ENCODE measurements at places on chromosomes 13 and 19. TPM values are rescaled to one million over a fixed set of nuclear protein-coding genes. Genes with fewer than 3 reads are reported as not detected.

GRCh38 chr19:2232286-2233151 is 3.6 kb downstream of the PLEKHJ1 start:
- H3K36me3 ChIP-seq = no peaks in the 10 kb centered on the region
- H3K4me1 ChIP-seq = peaks cover 37% of the 10 kb centered on the region
- H3K4me3 ChIP-seq = no peak overlapping the region
- no peak for DNase-seq

The ZNF723 gene
- total RNA-seq = not detected

GRCh38 chr19:28532765-28533341 is 680.1 kb downstream of the UQCRFS1 start:
- no peaks in the 10 kb centered on the region for H3K4me1 ChIP-seq
- H3K4me3 ChIP-seq = no peak overlapping the region
- no peaks in the 10 kb centered on the region for H3K27me3 ChIP-seq
- no peaks in the 10 kb centered on the region for H3K36me3 ChIP-seq
- DNase-seq = no peak

DNA sequence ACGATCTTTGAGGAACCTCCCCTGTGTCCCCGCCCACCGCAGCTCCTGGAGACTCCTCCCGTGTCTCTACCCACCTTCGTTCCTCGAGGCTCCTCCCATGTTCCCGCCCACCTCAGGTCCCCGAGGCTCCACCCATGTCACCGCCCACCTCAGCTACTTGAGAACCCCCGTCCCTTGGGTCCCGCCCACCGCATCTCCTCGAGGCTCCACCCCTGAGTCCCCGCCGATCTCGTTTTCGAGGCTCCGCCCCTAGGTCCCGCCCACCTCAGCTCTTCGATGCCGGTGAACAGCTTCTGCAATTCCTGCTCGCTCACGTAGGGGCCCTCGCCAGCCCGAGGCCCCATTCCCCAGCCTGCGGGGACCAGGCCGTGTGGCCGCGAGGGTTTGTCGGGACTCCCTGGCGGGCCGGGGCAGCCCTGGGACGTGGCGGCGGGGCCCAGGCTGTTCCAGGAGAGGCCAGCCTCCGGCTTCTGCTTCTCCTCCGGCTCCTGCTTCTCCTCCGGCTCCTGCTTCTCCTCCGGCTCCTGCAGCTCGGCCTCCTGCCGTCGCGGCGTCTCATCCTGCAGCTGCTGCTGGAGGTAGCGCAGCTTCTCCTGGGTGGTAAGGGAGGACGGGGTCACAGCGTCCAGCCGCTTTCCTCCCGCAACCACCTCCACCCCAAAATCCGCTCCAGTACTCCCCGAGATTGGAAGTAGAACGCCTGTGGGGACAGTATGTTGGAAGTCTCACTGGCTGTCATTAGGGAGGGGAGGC is 16.7 kb downstream of the TSKS start:
- H3K4me1 ChIP-seq = no peaks in the 10 kb centered on the region
- H3K4me3 ChIP-seq = no peak overlapping the region
- no peaks in the 10 kb centered on the region for H3K36me3 ChIP-seq
- H3K27ac ChIP-seq = no peak overlapping the region
- H3K27me3 ChIP-seq = no peaks in the 10 kb centered on the region
- DNase-seq = peak; percentile 69

The LSM7 gene
- 59.3 TPM for total RNA-seq

DNA sequence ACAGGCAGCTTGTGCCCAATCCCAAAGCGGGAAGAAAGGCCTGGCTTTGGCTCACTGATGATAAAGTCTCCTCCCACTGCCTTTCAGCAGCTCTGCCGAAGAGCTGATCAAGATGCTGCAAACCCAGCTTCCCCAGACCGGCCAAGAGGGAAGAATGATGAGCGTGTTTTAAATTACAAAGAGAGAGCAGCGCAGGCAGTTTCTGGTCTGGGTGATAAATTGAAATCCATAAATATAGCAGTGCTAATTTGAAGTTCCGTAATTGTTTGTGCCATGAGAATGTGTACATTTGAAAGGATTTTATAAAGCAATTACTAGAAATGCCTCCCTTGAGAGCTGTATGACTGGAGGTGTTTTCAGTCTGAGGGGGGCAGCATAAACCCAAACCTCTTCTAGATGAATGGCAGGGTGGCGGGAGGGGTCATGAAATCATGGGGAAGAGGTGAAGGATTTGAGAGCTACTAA is 171.8 kb downstream of the STK24 start:
- no peaks in the 10 kb centered on the region for H3K4me1 ChIP-seq
- peak; percentile 55 for DNase-seq
- H3K36me3 ChIP-seq = no peaks in the 10 kb centered on the region
- H3K4me3 ChIP-seq = no peak overlapping the region

GRCh38 chr13:110485604-110486003 is 75.9 kb downstream of the RAB20 start:
- DNase-seq = no peak
- H3K4me3 ChIP-seq = no peak overlapping the region
- no peak overlapping the region for H3K27ac ChIP-seq
- peaks cover 79% of the 10 kb centered on the region for H3K36me3 ChIP-seq

DNA sequence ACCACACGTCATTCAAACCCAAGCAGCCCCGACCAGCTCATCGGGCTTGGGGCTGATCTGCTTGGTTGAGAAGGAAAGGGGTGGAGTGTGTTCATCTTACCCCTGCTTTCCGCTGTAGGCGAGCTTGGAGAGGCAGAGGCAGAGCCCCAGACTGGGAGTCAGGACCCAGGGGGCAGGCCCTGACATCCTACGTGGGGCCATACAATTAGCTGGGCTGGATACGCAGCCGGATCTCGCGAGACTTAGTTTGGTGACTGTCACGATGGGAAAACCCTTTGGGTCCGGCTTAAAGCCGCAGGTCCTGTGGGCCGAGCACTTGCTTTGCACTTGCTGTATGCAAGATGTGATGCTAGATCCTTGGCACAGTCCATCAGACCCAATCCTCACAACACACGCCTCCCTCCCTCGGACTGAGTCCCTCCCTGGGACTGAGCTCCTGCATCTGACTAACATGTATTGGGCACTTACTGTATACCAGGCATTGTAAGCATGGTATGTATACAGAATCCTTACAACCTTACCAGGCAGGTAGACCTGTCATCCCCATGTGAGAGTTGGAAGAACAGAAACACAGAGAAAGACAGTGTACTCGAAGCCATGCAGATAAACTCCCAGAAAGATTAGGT is 3.7 kb downstream of the CEACAM16 start:
- H3K36me3 ChIP-seq = no peaks in the 10 kb centered on the region
- H3K4me1 ChIP-seq = no peaks in the 10 kb centered on the region
- H3K4me3 ChIP-seq = no peak overlapping the region
- H3K27me3 ChIP-seq = no peaks in the 10 kb centered on the region
- no peak for DNase-seq

DNA sequence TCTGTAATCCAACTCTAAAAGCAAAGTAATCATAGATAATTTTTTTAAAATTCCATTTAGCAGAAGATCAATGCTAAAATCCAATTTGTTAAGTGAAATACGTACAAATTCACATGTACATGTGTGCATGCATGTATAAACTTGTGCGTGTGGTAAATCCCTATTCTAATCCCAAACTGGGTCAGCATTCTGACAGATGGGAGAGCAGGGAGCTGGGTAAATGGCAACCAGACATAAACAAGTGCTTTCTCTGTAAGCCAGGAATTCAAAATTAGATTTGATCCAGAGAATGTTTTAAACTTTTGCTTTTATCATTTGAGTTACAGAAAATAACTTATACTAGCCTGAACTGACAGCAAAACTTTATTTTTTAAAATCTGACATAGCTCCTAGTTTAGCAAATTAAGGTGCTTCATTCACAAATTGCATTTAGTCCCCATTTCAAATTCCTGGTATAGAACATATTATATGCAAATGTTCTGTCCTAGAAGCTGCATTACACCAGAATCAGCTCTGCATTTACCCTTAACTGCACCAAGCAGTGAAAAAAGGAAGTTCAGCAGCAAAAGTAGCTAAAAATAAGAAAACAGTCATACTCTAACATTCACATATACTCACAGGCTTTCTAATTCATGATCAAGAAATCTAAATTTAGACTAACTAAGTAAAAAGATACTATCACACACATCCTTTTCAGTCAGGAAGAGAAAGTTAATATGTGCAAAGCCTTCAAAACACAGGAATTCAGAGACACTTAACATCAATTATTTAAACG is 32.6 kb downstream of the UBL3 start:
- H3K36me3 ChIP-seq = no peaks in the 10 kb centered on the region
- H3K27ac ChIP-seq = no peak overlapping the region
- no peaks in the 10 kb centered on the region for H3K27me3 ChIP-seq
- DNase-seq = no peak
- H3K4me1 ChIP-seq = peaks cover 5% of the 10 kb centered on the region

DNA sequence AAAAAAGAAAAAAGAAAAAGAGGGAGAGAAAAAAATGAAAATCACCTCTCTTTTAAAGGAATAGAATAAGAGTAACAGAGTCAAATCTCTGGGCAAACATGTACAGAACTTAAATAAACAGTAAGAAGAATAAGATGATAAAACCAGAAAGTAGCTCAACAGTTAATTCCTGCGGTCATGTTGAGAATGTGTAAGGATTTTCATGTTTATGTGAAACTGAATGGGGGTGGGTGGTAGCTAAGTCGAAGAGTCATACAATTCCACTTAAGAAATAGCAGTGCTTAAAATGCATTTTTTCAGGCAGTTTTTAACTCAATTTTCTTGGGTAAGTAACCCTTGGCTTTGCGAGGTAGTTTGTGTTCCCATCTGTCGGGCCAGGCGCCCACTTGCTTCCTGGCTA is 60.9 kb downstream of the PEX11G start:
- H3K27ac ChIP-seq = peak overlapping the region; percentile 26
- H3K4me3 ChIP-seq = no peak overlapping the region
- no peaks in the 10 kb centered on the region for H3K27me3 ChIP-seq
- DNase-seq = no peak
